ENCODE measurements at places on chromosomes 11 and 22. TPM values are rescaled to one million over a fixed set of nuclear protein-coding genes. Genes with fewer than 3 reads are reported as not detected.

PMM1 gene
- total RNA-seq: 9.7 TPM

DNA sequence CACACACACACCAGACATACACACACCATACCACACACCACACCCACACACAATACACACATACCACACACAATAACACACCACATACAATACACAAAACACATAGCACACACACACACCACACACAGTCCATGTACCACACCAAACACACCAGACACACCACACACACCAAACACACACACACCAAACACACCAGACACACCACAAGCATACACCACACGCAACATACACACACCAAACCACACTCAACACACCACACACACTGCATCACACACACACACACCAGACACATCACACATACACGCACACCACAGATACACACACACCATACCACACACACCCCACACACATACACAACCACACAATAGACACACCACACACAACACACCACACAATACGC is 54.8 kb downstream of the IGSF9B start:
- DNase-seq: no peak

GRCh38 chr11:104547996-104548661 is 350.1 kb downstream of the CASP12 start:
- DNase-seq: no peak

- DNase-seq: peak; percentile 47
Measured at GRCh38 chr11:100932474-100933100, 197.0 kb downstream of the PGR start.

GRCh38 chr11:33027233-33027632 is 11.6 kb downstream of the DEPDC7 start:
- no peak for DNase-seq

- DNase-seq: no peak
Measured at GRCh38 chr11:911890-912219, 1.2 kb upstream of the CHID1 start.

OR8G1 gene
- total RNA-seq: 0.09 TPM

PGA3 gene
- 1.2 TPM for total RNA-seq

TEAD1 gene
- 60.2 TPM for total RNA-seq

DNA sequence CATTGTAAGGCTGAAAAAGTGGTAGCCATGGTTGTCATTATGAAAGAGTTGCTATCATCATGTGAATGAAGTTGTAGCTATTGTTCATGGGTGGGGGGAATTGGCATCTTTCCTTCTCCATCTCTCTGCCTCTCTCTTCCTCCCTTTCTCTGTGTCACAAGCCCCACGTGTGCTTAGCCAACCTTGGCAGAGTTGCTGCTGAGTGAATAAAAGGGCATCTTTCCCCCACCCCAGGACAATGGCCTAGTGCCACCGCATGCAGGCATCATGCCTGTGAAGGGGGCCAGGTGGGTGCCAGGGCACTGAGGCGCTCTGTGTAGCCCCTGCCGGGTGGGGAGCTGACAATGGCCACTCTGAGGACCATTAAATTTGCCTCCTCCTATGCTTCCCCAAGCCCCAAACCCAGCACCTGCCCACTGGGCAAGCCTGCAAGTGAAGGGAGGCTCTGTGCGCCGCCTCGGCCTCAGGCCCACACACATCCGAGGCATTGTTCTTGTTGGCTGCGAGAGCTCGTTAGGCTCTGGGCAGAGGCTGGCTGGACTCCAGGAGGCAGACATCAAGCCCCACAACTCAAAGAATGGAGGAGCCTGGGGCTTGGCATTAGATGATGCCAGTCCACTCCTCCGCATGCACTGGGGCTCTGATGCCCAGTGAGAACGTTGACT is 103.9 kb downstream of the SEZ6L start:
- DNase-seq: no peak

GRCh38 chr11:68574308-68574707 is 110.0 kb upstream of the GAL start:
- no peak for DNase-seq

DNA sequence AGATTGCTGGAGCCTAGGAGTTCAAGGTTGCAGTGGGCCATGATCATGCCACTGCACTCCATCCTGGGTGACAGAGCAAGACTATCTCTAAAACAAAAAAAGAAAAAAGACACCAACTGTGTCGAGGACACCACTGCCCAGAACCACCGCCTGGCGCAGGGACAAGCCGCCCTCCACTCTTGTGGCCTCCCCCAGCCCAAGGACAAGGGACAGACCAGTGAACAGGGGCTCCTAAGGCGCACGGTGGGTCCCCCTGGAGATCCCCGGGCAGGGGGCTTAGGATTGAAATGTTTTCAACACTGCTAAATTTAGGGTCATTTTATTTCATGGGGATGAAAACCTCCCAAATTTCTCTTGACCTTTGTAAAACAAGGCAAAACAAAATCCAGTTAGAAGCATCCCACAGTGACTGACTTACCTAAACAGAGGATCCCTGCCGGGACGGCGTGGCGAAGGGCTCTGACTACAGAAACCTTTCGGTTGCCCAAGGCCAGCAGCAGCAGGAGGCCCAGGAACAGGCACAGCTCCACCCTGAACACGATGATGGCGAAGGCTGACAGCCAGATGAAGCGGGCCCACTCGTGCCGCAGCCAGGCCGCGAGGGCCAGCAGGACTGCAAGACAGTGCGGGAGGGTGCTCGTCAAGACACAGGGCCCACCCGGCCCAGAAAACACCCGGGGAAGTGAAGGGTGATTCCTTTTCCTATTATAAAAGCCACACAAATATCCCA is 8.6 kb downstream of the ALG12 start:
- no peak for DNase-seq

DNA sequence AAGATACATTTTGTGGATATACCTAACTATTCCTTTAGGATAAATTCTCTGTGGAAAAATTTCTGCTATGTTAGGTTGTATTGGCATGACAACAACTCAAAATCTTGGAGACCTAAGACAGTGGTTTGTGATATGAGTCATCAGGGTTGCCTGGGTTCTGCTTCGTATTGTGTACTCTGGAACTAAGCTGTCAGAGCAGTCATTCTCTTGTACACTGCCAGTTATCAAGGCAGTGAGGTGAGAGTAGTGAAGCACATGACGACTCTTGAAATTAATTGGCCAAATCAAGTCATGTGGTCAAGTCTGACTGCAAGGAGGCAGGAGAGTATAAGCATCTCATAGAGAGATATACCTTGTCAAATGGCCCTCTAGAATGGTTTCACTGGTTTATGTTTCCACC is 104.4 kb downstream of the FANCF start:
- peak; percentile 36 for DNase-seq

DNA sequence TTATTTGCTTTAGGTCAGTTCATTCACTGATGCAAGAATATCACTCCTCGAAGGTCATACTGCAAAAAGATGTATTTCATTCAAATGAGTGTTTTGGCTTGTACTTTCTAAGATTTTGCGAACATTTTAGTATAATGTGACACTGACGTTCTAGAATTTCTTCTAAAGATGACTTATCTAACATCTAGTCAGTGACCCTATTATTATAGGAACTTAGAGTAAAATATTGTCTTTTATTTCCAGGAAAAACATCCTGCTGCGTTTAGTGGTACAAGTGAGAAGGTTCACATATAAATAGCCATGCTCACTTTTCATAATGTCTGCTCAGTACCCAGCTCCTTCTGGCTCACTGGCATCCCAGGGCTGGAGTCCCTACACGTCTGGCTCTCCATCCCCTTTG is at the start of gene OR52M1:
Gene OR52M1 (plus strand): TSS at position 301 of the 400 bp plus-strand sequence. CDS start 0 bp downstream, at position 301.
- DNase-seq: no peak
